ENCODE measurements at places on chromosomes 13 and 19.
A peak's percentile ranks its signal among the peaks of the same experiment; 100 is the strongest.

- no peak for DNase-seq
These were observed 6.2 kb downstream of the TLE6 start for GRCh38 chr19:2983351-2984214.

GRCh38 chr13:31949486-31949885 lies 82.1 kb upstream of the FRY start:
- no peak for DNase-seq

DNA sequence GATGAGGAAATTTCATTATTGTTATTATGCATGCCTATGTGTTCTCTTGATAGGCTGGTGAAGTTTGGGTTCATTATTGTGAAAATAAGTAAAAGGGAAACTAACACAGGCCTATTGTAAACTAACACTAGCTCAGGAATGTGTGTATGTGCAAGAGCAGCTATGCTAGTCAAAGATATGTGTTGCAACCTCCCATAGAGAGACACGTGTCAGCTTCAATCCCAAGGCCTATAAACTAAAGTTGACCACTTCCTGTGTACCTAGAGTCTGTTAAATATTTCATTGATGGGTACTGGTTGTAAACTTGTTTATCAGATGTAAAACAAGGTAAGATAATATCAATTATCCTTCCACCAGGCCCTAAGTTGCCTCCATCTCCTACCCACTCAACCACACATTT lies 44.7 kb upstream of the ZNF30 start:
- no peak for DNase-seq

DNA sequence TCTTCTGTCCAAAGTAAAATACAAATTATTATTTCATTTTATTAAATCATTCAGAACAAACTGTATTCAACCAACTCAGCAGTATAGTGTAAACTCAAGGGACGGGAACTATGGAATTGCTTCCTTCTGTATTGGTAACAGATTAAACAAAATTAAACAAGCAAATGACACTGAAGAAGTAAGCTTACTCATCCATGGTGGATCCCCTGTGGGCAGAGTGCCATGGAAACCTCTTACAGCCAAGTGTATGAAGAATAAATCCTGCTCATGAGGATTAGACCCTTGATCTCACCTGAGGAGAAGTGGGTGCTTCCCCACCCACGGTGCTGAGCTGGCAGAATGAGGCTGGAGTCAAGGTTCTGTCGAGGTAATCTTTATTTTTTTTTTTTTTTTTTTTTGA lies 18.0 kb upstream of the RFXAP start:
- no peak for DNase-seq

GRCh38 chr19:1699386-1699785 lies 47.0 kb upstream of the TCF3 start:
- DNase-seq = no peak

DNA sequence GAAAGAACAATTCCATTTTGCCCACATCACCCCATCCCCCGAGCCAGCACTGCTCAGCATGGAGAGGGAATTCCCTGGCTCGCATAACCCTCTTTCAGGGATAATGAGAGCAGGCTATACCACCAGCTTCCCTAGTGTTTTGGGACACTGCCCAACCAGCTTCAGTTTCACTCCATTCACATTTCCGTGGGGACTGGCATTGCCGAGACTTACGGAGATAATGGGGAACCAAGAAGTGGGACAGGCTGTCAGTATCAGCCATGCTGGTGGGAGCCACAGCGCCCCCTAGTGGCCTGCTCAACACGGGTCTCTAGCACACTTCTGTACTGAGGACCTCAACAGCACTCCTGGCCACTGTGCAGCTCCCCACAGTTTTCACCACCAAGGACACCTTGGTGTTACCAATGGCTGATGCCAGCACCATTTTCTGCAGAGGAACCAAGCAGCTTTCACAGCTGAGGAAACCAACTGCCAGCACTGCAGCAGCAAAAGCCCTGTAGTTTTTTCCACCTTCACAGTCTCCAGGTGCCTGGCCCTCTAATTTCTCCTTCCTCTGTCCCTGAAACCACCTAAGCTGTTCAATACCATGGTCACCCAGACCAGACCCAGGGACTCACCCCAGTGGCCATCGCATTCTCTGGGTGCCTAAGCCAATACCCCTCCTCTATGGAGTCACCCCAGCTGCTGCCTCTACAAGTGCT lies 23.7 kb downstream of the SLC6A16 start:
- DNase-seq = peak; percentile 74

DNA sequence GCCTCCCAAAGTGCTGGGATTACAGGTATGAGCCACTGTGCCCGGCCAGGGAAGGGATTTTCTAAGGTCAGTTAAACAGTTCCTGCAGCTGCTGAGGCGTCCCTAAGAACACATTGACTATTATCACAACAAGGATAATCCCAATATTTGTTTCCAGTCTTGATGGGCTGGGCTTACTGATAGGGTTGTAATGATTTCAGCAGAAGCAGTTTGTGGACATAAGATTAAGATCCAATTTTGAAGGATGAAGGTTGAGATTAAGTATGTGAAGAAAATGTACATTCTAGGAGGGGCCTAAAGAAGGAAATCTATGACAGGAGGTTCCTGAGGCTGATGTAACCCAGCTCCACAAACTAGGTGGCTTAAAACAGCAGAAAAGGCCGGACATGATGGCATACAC lies 10.7 kb upstream of the CCDC124 start:
- DNase-seq = no peak

DNA sequence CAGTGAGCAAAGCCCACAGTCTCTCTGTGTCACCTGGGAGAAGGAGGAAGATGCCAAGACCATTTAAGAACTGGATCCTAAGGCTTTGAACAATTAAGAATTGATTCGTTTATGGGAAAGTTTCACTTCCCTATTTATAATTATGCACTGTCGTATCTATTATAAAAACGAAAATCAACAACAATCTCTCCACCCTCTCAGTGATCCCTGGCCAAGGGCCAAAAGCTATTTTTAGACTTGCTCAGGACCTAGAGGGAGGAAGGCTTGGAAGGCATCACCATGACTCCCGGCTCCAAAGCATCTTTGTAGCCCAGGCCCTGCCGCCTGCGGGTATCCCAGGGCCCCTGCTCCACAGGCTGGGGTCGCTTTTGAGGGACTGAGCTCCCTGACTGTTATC lies 1.3 kb downstream of the RHPN2 start:
- DNase-seq = no peak

DNA sequence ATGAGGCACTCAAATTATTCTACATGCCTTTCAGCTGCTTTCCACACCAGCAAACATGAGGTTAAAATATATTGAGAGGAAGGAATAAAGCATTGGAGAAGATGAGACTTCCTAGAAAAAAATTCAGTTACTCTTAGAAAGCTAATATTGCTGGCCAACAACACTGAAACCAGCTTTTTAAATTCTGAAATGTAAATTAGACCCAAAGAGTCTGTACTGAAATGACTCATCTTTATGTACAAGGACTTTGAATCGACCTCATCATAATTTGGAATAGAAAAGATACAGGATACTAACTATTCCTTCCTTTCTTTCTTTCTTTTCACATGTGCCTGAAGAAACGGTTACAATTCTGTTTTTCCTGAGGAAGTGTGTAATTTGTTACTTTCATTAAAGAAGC lies 6.5 kb upstream of the HSPH1 start:
- no peak for DNase-seq

GRCh38 chr19:2021453-2022140 lies 6.1 kb upstream of the BTBD2 start:
- no peak for DNase-seq

- DNase-seq = no peak
These were observed 82.4 kb downstream of the RYR1 start for GRCh38 chr19:38515896-38516295.

DNA sequence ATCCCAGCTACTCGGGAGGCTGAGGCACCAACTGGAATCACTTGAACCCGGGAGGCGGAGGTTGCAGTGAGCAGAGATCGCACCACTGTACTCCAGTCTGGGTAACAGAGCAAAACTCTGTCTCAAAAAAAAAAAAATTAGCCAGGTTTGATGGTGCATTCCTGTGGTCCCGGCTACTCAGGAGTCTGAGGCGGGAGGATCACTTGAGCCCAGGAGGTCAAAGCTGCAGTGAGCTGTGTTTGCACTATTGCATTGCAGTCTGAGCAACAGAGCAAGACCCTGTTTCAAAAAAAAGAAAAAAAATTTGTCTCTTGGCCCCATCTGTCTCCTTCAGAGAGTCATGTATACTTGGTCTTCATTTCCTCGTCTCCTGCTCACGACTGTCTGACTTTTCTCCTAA lies 1.6 kb downstream of the CCDC97 start:
- DNase-seq = no peak

DNA sequence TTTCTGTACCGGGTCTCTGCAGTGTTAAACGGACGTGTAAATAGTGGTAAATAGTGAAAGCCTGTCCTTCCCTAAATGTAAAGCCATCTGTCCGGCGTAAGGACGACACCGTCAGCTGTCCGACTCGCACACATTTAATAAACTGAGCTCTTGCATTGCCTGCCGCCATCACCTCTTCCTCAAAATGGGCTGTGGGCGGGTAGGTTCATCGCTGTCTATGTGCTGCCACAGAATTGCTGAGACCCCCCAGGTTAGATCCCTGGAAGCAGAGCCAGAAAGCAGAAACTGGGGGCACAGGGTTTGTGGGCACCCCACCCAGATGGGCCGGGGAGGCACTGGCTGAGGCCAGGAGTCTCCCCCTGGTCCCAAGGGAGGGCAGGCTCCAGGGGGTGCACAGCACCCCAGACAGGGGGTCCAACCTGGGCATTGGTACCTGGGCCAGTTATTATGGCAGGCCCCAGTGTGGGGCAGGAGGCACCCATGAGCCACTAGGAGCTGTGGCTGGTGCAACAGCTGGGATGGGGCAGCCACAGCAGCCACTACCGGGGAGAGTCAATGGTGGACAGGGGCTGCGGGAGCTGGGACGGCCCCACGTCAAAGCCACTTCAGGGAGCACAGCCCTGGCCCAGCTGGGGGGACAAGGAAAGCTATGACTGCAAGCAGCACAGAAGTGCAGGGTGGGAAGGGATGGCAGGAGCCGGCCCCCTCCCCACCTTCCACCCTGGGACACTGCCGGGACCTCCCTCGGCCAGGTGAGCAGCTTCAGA lies 5.7 kb downstream of the C19orf25 start:
- no peak for DNase-seq

DNA sequence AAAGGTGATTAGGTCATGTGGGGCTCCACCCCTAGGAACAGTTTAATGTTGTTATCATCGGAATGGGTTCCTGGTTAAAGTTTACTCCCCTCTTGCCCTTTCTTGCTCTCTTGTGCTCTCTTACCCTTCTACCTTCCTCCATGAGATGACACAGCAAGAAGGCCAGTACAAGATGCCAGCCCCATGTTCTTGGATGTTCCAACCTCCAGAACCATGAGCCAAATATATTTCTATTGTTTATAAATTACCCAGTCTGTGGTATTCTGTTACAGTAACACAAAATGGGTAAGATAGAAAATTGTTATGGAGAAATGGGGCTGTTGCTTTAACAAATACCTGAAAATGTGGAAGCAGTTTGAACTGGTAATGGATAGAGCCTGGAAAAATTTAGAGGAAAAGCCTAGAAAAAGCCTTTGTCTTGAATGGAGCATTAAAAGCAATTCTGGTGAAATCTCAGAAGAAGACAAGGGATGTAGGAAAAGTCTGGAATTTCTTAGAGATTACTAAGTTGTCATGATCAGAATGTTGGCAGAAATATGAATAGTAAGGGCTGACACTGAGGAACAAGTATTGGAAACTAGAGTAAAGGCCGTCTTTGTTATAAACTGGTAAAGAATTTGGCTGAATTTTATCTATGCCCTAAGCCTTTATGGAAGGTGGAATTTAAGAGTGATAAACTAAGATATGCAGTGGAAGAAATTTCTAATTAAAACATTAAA lies 53.5 kb upstream of the TSC22D1 start:
- DNase-seq = no peak

GRCh38 chr13:73932091-73932490 lies 202.1 kb downstream of the KLF12 start:
- DNase-seq = peak; percentile 21

GRCh38 chr19:31491242-31491641 lies 142.0 kb upstream of the TSHZ3 start:
- no peak for DNase-seq

DNA sequence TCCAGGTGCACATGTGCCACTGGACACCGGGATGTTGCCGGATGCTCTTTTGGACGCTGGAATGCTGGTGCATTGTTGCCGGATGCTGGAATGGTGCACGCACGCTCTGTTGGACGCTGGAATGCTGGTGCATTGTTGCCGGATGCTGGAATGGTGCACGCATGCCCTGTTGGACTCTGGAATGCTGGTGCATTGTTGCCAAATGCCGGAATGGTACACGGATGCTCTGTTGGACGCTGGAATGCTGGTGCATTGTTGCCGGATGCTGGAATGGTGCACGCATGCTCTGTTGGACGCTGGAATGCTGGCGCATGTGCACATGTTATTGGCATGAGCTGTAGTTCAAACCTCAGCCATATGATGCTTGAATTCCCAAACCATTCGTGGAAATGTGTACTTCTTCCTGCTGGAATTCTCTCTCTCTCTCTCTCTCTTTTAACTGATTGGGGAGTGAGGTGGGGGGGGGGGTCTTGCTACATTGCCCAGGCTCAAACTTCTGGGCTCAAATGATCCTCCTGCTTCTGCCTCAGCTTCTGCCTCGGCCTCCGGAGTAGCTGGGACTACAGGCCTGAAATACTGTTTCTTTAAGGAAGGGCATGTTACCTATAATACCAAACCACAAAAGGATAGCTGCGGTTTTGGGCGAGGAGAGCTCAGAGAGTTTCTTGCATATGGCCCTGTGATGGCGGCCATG lies 1.2 kb upstream of the MCF2L start:
- DNase-seq = no peak

DNA sequence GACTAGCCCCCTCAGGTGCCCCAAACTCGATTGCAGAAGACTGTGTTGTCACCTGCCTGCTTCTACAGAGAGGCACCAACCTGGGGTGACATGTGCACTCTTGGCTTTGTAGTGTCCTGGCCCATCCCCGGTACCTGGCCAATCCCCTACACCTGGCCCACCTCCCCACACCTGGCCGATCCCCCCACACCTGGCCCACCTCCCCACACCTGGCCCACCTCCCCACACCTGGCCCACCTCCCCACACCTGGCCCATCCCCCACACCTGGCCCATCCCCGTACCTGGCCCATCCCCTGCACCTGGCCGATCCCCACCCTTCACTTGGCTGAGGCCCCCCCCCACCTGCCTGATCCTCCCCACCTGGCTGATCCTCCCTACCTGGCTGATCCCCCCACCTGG lies 25.4 kb downstream of the ATP11A start:
- DNase-seq = no peak

DNA sequence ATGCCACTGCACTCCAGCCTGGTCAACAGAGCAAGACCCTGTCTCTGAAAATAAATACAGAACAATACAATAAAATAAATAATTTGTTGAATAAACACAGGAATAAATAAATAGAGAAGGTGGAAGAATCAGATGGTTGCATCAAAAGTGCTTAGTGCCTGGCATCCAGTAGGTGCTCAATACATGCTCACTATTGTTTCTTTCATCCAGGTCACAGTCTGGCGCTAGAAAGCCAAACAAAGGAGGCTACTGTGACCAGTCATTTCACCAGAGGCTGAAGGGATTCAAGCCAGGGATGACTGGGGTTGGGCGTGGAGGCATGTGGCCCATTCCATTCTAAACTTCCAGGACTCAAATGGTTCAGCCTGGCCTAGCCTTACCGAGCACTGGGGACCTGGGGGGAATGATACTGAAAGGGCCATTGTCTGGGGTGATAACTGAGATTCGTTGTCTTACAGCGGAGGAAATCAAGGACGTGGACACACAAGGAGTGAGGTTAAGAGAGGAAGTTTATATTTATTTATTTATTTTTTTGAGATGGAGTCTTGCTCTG lies 3.6 kb upstream of the NDUFB7 start:
- DNase-seq = no peak

GRCh38 chr13:27203854-27204253 lies 32.2 kb upstream of the USP12 start:
- DNase-seq = no peak

- no peak for DNase-seq
These were observed 14.1 kb upstream of the FRY start for GRCh38 chr13:32017474-32017873.
